LoVo (cell line): ENCODE measurements at places on chromosomes 16 and 17.

DNA sequence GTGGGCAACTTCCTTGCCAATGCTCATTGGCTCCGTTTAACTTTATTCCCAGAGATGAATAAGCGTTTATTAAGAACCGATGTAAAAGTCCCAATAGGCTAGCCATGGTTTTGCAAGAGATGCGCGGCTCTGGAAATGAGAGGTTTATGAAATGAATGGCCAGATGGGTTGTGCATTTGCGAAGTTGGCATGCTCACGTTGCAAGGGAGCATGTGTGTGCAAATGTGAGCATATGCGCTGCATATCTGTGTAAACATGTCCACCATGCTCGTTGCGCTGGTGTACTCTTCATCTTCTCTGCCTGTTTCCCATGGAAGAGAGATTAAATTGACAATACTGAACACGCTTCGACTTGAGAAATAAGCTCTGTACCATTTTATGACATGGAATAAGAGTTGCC is 848.6 kb upstream of the RBFOX1 start:
- no peak for DNase-seq

GRCh38 chr17:16286009-16286946 is 67.0 kb downstream of the CENPV start:
- peak; percentile 93 for DNase-seq

DNA sequence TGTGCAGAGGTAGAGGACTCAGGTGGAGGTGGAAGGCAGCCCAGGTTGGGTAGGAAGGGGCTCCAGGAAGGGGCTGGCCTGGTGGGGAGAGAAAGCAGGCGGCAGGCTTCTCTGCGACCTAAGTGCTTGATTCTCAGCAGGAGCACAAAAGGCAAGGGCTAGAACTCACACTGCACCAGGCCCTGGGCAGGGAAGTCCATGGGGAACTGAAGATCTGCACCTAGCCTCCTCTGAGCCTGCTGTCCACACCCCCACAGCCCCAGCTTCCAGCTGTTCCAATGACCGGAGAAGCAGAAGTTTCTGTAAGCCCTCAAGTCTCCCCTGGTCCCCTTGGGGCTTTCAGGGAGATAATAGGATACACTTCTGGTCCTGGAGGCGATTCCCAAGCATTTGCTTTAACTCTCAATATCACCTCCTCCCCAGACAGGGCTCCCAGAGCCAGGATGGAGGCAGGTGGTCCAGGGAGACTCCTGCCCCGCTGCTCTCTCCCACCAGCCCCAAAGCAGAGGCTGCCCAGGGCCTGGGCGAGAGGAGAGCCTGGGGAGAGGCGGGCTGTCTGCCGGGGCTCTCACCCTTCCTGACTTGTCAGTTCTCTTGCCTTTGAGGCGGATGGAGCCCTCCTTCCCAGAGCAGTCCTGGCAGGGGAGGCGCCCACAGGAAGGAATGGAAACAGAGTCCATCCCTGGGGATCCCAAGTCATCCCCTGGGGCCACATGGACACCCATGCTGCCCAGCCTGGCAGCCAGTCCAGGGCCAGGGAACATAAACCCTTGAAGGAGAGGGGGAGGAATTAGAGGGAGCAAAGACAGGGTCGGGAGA is 126.0 kb downstream of the RBFOX3 start:
- no peak for DNase-seq

DNA sequence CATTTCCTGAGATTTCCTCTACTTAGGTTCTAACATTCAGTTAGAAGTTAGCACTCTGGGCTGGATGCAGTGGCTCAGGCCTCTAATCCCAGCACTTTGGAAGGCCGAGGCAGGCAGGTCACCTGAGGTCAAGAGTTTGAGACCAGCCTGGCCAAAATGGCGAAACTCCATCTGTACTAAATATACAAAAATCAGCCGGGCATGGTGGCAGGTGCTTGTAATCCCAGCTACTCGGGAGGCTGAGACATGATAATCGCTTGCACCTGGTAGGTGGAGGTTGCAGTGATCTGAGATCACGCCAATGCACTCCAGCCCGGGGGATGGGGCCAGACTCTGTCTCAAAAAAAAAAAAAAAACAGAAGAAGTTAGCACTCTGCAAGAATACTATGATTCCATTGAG is 1430.9 kb downstream of the CDH11 start:
- no peak for DNase-seq

GRCh38 chr17:50192618-50193291 is 8.7 kb downstream of the COL1A1 start:
- no peak for DNase-seq

DNA sequence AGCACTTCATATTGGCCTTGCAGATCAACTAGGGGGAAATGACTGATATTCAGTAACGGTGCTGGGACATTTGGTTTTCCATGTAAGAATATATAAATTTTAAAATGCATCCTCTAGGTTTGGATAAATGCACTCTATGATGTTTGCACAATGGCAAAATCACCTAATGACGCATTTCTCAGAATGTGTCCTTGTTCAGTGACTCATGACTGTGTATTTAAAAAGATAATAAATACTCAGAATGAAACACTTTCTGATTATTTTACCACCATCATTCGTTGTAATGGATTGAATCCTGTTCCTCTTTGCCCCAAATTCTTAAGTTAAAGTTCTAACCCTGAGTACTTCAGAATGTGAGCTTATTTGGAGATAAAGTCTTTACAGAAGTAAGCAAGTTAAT is 17.2 kb upstream of the ADGRG1 start:
- DNase-seq, result no peak
